CD14-positive monocyte (primary cell): ENCODE measurements at places on chromosomes 1 and 21. TPM values are rescaled to one million over a fixed set of nuclear protein-coding genes. Genes with fewer than 3 reads are reported as not detected.
A peak's percentile ranks its signal among the peaks of the same experiment; 100 is the strongest.

DNA sequence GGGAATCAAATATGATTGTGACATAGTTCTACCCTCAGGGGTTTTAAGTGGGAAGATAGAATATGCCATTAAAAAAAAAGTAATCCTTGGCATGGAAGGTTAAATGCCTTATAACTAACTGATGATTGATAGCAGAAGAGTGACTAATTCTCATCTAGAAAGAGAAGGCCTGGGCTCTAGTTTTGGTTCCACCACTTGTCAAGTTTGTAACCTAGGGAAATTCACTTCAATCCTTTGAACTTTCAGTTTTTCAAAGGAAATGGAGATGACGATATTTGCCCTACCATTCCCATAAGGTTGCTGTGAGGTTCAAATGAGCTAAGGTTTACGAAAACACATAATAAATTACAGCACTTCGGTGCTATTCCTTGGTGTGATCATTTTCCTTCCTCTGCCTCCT, 88.5 kb downstream of the GPR88 start:
- DNase-seq: no peak
- no peak overlapping the region for H3K27ac ChIP-seq
- H3K4me3 ChIP-seq: no peak overlapping the region
- H3K27me3 ChIP-seq: no peaks in the 10 kb centered on the region

- DNase-seq: no peak
- peaks cover 99% of the 10 kb centered on the region for H3K36me3 ChIP-seq
- H3K27ac ChIP-seq: no peak overlapping the region
- H3K27me3 ChIP-seq: no peaks in the 10 kb centered on the region
- H3K4me3 ChIP-seq: no peak overlapping the region
Measured at GRCh38 chr1:153937331-153937730, 9.2 kb downstream of the DENND4B start.

- H3K4me3 ChIP-seq: no peak overlapping the region
- H3K27ac ChIP-seq: peak overlapping the region; percentile 44
- H3K4me1 ChIP-seq: peaks cover 8% of the 10 kb centered on the region
- peaks cover 70% of the 10 kb centered on the region for H3K36me3 ChIP-seq
- DNase-seq: no peak
Measured at GRCh38 chr1:21165646-21166045, 11.1 kb downstream of the EIF4G3 start.

Gene STUM
- not detected for polyA plus RNA-seq

- H3K27me3 ChIP-seq: no peaks in the 10 kb centered on the region
- H3K4me3 ChIP-seq: no peak overlapping the region
- no peak overlapping the region for H3K27ac ChIP-seq
- no peak for DNase-seq
- H3K4me1 ChIP-seq: peaks cover 21% of the 10 kb centered on the region
- H3K36me3 ChIP-seq: no peaks in the 10 kb centered on the region
Measured at GRCh38 chr1:22753481-22753971, 42.9 kb downstream of the EPHB2 start.
